ENCODE measurements at places on chromosomes 7 and 10.

DNA sequence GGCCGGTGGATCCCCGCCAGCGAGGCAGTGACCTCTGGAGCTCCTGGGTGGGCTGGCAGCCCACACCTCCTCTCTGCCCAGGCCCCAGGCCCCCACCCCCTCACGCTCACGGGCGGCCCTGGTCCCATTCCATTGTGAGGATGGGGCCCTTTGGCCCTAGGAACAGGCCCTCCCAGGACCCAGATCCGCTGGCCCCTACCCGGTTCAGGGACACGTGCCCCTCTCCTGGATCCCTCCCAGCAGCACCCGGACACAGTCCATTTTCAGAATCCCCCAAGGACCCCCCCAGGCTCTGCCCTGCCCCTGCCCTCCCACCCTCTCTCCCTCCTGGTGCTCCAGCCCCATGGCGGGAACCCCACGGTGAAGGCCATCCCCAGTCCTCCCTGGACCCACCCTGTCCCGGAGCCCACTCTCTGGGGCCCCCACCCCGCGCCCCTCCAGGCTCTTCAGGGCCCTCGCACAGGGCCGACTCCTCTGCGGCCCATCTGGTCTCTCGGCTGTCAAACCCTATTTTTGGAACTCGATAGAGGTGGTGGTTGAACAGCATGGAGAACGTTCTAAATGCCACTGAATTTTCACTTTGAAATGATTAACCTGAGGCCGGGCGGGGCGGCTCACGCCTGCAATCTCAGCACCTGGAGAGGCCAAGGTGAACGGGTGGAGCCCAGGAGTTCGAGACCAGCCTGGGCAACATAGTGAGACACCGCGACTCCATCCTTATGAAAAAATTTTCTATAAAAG is 8.1 kb downstream of the ADAP1 start:
- no peak for DNase-seq

- no peak for DNase-seq
Measured at GRCh38 chr10:49119746-49120145, 4.4 kb upstream of the VSTM4 start.

DNA sequence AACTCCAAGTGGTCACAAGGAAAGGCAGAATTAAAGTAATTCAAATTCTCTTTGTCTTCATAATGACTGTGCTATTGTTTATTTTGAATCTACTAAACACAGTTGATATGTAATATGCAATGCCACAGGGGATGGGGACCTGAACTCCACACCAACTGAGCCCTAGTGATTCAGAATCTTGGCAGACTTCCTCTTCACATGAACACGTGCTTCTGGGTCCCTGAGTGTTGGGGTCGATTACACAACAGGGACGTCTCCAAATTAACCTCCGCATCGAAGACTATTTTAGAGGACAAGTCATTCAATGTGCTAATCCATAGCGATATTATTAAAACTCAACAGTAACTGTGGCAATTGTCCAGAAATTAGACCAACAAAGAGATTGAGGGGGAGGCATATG is 95.3 kb upstream of the CARD11 start:
- no peak for DNase-seq

DNA sequence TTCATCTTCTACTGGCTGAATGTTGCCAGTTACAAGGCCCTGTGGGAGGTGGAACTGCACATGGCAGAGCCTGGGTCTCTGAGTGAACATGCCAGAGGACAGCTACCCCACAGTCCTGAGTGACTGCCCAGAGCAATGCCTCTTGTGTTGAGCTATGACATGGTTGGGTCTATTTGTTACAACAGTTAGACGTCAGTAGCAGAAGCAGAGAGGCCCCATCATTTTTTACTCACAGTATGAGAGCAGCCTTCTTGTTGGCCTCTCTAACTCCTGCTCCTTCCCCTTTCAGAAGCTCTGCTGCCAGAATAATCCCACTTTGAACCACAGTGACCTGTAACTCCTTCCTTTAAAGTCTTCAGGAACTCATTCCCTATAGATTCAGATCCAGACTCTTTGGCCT is 30.8 kb upstream of the NRP1 start:
- no peak for DNase-seq

GRCh38 chr7:51016546-51016945 is 233.8 kb upstream of the GRB10 start:
- no peak for DNase-seq

DNA sequence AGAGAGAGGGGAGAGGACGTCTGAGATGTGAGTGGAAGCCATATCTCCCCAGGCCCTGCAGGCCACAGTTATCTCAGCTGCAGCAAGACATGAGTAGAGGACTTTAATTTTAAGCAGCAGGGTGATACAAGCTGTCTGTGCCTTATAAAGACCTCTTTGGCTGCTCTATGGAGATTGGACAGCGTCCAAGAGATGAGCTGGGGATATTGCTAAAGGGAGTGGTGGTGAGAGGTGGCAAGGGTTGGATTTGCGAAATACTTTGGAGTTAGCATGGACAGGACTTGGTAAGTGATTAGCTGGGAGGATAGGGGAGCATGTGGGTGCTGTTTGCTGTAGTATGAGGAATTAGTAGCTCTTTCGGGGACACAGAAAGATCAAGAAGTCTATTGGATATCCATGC is 191.8 kb downstream of the CACNB2 start:
- DNase-seq, result no peak

- DNase-seq, result no peak
Measured at GRCh38 chr7:120259386-120259785, 13.6 kb upstream of the KCND2 start.

DNA sequence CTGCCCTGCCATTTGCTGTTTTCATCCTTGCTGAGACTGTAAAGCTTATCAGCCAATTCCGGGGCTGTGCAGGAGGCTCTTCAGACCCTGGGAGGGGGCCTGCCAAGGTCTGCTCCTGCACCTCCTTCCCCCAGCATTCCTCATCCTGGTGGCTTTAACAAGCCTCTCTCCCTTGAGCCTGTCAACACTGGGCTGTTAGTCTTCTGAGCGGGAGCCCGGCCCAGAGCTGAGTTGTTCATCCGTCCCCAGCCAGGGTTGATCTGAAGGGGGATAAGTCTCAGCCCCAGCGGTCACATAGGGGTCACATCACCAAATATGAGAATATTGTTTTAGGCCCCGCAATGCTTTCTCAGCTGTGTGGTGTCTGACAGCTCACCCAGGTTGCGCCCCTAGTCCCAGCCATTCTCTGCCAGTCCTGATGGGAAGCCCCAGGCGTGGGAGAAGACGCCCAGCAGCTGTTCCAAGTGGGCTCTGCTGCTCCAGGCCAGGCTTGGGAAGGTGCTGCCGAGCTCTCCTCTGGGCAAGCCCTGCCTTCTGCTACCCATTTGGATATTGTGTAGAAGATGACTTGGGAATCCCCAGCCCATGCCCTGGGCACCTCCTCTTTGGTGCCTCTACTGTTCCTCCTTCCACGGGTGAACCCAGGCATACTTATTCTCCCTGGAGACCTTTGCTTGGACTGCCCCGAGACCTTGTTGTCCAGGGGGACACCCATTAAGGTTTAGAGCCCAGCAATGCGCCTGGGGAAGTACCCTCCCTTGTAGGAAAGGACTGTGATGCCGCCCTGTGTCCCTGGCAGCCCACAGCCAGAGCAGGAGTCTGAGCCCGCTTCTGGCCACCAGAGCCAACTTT is 23.5 kb upstream of the TRIM8 start:
- no peak for DNase-seq

DNA sequence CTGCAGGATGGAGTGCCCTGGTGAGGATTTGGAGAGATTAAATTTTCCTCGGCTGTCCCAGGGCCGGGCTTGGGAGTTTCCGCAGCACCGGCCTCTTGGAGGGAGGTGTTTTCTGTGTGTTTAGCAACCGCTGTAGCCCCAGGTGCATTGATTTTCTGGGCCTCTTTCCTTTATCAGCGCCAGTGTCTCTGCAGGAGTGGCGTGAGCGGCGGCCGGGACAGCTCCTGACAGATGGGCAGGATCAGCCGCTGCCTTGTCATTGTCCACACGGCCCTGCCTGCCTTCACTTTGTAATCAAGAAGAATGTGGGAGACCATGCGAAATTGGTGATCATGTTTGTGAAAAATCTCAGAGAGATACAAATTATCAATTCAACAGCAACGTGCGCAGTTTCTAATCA is 32.4 kb downstream of the NKX6-2 start:
- no peak for DNase-seq

DNA sequence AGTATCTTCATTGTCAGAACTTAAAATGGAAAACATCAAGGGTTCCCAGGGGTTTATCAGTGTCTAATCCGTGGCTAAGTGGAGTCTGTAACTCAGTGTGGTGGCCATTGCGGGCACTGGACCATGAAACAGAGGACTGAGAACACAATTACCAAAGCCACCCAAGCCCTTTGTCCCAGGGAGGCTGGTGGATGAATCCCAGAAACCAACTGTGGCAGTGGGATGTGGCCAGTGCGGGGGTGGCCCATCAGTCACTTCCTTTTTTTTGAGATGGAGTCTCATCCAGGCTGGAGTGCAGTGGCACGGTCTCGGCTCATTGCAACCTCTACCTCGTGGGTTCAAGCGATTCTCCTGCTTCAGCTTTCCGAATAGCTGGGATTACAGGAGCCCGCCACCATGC is 61.8 kb downstream of the TACC2 start:
- no peak for DNase-seq

All from NT2/D1 (cell line).